Activated T-helper 9 cell treated with anti-CD3 and anti-CD28 coated beads, Interleukin-2, amount 50 U/mL, for 16 hours (primary cell): ENCODE measurements at places on chromosomes 4 and X.

- no peak for DNase-seq
Measured at GRCh38 chr4:7032596-7032995, 10.6 kb upstream of the TADA2B start.

DNA sequence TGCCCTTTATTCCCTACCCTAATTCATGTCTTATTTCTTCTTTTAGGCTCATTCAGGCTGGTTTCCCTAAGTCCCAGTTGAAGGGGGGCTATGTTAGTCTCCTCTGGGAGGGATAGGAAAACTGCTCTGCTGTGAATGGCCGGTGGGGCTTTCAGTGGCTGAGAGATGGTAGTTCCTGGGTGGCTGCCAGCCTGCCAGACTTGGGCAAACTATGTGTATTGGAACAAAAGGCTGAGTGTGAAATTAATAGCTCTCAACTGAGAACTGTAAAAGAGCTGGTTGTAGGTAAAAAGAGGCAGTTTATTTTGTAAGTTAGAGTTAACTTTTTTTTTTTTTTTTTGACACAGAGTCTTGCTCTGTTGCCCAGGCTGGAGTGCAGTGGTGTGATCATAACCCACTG is 28.8 kb downstream of the ARHGAP10 start:
- DNase-seq: no peak

- DNase-seq: no peak
Measured at GRCh38 chr4:185119927-185120630, 23.0 kb upstream of the SLC25A4 start.

- DNase-seq: no peak
Measured at GRCh38 chr4:5784960-5785611, 74.1 kb downstream of the EVC start.

- DNase-seq: no peak
Measured at GRCh38 chrX:147735364-147735763, 176.4 kb upstream of the FMR1 start.

DNA sequence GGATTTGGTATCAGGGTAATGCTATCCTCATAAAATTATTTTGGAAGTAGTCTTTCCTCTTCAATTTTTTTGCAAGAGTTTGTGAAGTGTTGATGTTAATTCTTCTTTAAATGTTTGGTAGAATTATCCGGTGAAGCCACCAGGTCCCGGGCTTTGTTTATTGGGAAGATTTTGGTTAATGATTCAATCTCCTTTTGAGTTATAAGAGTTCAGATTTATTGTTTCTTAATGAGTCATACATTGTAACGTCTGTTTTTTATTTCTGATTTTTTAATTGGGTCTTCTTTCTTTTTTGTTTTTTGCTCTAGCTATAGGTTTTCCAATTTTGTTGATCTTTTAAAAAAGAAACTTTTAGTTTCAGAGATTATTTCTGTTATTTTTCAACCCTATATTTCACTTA is 412.3 kb downstream of the PDGFC start:
- DNase-seq: no peak

GRCh38 chrX:111086591-111087006 is 9.4 kb upstream of the PAK3 start:
- DNase-seq: no peak

GRCh38 chr4:158816955-158817354 is 48.1 kb downstream of the FNIP2 start:
- no peak for DNase-seq

GRCh38 chr4:170015285-170015684 is 10.9 kb downstream of the MFAP3L start:
- DNase-seq: no peak

GRCh38 chr4:99720206-99720605 is 62.6 kb upstream of the C4orf54 start:
- no peak for DNase-seq

- DNase-seq: no peak
Measured at GRCh38 chr4:100367451-100367850, 150.4 kb downstream of the EMCN start.

DNA sequence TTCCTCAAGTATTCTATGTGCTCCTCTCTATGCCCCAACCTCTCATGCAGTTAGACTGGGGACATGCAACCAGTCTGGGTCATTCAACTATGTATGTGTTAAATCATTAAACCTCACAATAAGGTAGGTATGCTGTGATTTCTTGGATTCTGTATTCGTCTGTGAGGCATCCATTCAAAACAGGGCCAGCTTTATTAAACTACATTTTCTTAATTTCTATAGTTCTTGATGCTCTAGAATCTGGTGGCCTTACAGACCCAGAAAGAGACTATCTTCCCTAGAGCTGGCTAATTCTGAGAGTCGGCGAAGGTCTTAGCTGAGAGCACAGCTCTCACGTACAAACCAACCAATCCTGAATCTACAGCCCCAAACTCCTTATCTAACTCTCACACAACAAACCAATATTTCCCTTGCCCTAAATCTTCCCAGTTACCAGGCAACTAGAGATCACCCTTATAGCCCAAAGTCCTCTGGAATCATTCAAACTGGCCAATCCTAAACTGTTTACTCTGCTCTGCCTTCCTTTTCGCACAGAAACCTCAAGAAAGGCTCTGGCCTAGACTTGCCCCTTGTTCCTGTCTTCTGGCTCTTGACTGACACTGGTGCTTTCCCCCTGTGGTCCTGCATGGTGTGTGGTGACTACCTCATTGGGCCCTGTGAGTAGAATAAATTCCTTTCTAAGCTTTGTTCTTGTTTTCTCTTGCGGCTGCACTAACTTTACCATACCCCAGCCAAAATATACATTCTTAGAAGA is 203.5 kb upstream of the TET2 start:
- no peak for DNase-seq

DNA sequence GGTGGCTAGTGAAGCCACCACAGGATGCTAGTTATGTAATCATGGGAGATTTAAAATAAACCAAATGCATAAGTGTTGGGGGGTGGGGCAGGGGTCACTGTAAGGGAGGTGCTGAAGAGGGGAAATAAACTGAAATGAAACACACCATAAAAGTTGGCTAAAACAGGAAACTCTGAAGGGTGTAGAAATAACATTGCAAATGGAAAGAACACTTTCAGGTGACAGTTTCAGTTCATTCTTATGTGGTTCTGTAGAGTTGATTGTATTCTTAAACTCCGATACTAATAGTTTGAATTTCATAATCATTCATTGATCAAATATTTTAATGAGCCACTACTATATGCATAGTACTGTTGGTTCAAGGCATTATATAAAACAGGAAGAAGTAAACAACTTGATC is 80.1 kb downstream of the HDAC8 start:
- no peak for DNase-seq

DNA sequence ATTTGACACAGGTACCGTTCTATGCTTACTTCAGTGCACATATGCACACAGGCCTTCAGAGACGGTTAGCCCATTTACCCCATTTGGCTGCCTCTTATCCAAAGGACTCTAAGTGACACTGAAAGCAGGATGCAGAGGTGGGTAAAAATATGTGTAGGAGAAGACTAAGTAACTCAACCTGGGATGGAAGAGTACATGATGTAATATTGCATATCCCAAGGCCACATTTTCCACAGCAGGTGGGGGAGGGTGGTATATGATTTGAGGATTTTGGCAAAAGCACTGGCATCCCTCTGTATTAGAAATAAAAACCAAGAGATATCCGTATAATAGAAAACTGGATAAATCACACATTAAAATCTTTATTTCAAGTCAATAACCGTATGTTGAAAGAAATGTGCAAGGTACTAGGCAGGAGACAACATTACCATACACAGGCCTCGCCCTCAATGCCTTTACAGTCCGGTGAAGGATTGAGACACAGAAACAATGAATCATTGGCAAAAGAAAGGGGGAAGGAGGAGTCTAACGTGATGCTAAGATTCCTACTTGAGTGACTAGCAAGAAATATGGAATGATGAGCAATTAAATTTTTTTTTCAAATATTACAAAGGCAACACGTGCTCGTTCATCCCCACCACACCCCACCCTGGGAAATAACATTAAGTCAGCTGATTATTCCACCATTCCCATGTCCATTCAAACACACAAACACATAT is 161.0 kb upstream of the RASGEF1B start:
- DNase-seq: no peak

- DNase-seq: no peak
Measured at GRCh38 chr4:78074759-78075158, 17.6 kb downstream of the FRAS1 start.

- no peak for DNase-seq
Measured at GRCh38 chr4:66062044-66062443, 391.8 kb upstream of the EPHA5 start.
